Trophoblast cell (in vitro differentiated cells and primary cell): ENCODE measurements at places on chromosomes 2 and 18.
A peak's percentile ranks its signal among the peaks of the same experiment; 100 is the strongest.

DNA sequence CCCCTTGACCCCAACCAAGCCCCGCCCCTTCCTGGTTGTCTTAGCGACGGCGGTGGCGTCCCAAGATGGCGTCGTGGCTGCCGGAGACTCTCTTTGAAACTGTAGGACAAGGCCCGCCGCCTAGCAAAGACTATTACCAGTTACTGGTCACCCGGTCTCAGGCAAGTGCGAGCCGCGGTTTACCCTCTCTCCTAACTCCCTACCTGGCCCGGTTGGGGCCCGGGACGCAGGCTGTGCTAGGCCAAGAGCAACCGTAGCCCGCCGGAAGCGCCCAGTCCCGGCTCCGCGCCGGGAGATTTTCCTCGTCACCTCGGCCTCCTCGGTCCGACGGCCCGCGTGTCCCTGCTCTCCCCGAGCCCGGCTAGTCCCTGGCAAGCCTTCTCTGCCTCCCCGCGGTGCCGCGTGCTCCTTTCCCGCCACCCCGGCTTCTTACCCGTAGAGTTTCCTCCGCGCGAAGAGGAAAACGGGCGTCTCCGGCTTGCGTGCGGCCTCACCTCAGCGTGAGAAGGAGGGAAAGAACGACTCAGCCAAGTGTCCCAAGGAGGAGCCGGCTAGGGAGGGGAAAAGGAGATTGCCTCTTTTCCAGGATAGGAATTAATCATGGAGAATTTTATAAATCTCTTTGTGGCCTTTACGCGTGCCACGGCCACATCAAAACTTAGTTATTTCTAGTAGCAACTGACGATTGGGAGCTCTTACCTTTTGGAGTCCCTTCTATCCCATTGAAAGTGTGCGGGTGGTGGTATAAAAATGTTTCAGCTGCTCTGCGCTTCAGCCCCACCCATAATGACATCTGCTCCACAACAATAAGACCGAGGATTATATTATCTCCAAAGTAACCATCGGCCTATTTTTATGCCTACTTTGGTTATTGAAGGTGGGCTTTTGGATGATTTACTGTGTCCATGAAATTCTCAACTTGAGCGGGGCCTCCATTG lies at the start of gene FBXO36:
Gene FBXO36, plus strand, starts transcription at position 55 of the 938 bp plus-strand sequence. Its CDS starts 11 bp downstream, at position 66.
- peak; percentile 83 for DNase-seq

- no peak for DNase-seq
Observed at GRCh38 chr18:79418642-79419041, 22.9 kb downstream of the NFATC1 start.

DNA sequence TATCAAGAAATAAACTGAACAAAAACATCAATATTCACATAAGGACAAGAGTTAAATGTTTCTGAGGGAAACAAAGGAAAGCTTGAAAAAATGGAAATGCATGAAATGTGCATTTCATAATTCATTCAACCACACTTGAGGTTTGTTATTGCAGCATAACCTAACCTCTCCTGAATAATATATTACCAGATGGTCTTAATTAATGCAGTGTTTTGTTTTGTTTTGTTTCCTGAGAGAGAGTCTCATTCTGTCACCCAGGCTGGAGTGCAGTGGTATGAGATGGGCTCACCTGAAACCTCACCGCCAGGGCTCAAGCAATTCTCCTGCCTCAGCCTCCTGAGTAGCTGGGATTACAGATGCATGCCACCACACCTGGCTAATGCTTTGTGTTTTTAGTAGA lies 139.9 kb upstream of the PIEZO2 start:
- DNase-seq = no peak

DNA sequence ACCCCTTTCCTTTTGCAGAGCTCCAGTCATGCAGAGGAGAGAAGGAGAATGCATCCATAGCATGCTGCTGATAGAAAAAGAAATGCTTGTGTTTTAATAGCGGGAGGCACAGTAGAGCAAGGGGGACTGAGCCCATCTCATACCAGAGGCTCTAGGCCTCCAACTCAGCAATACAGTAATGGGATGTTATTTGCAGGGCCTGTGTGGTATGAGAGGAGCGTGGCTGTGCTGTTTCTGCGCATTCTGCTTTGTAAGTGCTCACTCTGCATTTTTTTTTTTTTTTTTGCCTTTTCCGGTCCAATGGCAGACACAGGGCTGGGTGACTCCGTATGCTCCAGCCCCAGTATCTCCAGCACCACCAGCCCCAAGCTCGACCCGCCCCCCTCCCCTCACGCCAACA lies 200.0 kb downstream of the GBX2 start:
- no peak for DNase-seq

GRCh38 chr2:235776531-235776930 lies 282.7 kb downstream of the AGAP1 start:
- no peak for DNase-seq
